Hepatic stellate cell (primary cell): ENCODE measurements at places on chromosomes 16 and 17.

DNA sequence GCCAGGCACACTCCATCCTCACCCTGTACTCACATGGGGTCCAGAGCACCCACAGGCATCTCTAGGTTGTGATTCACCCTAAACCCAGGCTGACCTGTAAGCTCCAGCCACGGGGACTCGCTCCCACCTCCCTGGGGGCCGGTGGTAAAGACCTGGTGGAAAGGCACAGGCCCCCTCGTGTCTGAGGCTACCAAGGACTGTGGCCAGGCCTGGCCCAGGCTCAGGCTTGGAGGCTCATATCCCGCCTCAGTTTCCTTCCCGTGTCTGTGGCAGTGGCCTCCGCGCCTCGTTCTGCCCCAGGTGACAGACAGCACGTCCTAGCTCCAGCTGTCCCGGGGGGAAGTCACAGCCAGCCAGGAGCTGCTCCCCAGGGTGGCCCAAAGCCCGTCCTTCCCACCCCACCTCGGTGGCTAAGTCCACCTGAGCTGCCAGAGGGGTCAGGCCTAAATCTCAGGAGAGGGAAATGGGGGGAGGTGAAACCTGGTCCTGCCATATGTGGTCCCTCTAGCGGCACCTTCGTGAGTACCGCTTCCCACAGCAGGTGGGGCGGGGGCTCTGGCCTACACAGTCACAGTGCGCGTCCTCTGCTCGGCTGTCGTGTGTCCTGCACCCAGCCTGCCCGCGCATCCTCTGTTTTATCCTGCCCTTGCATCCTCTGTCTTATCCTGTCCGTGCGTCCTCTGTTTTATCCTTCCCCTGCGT, 12.6 kb downstream of the CDH15 start:
- no peak for DNase-seq

GRCh38 chr16:26026709-26027450, 335.1 kb downstream of the HS3ST4 start:
- DNase-seq: no peak

GRCh38 chr17:7410634-7411426, 3.2 kb downstream of the NLGN2 start:
- DNase-seq: no peak

DNA sequence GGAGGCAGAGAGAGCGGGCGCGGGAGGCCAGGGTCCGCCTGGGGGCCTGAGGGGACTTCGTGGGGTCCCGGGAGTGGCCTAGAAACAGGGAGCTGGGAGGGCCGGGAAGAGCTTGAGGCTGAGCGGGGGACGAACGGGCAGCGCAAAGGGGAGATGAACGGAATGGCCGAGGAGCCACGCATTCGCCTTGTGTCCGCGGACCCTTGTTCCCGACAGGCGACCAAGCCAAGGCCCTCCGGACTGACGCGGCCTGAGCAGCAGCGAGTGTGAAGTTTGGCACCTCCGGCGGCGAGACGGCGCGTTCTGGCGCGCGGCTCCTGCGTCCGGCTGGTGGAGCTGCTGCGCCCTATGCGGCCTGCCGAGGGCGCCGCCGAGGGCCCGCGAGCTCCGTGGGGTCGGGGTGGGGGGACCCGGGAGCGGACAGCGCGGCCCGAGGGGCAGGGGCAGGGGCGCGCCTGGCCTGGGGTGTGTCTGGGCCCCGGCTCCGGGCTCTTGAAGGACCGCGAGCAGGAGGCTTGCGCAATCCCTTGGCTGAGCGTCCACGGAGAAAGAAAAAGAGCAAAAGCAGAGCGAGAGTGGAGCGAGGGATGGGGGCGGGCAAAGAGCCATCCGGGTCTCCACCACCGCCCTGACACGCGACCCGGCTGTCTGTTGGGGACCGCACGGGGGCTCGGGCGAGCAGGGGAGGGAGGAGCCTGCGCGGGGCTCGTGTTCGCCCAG, 1.2 kb upstream of the CBX4 start:
- DNase-seq: no peak

DNA sequence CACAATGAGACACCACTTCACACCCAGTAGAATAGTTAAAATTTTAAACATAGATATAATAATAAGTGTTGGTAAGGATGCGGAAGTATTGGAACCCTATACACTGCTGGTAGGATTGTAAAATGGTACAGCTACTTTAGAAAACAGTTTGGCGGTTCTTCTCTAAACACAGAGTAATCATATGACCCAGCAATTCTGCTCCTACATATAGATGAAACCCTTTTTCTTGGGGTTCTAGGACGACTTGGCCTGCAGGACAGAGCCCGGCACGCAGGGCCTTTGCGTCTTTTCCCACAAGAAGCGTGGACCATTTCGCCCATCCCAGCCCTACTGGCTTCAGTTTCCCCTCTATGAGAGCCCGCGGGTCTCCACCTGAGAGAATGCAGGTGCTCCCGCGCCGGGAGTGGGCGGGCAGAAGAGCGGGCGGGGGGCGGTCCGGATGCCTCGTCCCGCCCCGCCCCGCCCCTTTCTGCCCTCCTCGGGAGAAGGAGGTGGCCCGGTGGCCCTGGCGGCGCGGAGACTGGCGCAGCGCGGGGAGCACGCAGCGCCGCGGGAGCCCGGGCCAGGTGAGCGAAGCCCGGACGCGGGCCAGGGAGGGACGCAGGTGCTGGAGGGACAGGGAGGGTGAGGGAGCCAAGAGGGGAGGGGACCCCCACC, at the start of gene SDR42E2:
Gene SDR42E2, plus strand, starts transcription at position 508 of the 657 bp plus-strand sequence. CDS start 3,077 bp downstream, outside the sequence.
- no peak for DNase-seq

DNA sequence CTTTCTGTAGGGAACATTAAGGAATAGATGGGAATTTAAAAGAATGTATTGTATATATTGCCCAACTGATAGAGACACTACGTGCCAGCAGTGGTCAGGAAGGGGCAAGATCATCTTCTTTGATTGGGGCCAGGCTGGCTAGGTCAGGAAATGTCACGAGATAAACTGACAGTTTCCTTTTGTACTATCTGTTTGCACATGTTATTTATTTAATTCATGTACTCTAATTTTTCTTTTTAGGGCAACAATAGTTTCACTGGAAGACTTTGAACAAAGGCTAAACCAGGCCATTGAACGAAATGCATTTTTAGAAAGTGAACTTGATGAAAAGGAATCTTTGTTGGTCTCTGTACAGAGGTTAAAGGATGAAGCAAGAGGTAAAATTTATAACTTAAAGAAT, 12.6 kb downstream of the NDEL1 start:
- no peak for DNase-seq

GRCh38 chr17:51907041-51907440, 251.5 kb downstream of the CA10 start:
- DNase-seq: no peak

DNA sequence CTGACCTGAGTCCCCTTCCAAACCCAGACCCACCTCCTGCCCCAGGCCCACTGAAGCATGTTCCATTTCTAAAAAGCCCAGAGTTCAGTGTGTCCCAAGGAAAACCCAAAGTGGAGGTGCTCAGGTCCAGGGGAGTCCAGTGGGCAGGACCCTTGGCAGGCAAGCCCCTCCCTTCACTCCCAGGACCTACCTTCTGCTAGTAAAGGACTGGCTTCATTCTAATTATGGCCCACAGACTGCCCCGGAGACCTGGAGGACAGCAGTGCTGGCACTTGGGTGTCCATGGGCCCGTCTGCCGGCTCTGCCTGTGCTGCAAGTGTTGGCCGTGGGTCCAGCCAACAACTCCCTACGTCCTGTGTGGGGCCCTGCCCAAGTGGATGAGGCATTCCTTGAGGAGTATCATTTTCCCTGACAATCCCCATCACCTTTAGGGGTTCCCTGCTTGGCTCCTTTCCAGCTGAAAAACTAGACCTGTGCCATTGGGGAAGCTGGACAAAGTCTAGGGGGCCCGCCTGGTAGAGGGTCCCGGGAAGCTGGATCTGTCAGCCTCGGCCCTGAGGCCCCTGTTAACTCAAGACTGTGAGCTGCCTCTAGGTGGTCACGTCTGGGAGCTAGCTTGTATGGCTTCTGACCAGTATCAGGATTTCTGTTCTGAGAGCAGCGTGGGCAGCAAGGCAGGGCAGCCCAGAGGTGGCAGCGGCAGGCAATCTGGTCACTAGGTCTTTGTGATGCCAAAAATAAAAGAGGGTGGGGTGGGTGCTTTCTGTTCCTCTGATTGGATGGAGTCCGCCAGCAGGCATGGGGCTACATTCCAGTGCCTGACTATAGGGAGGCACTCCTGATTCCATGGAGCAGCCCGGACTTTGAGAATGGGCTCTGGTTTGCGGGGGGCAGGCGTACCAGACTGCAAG, 8.2 kb downstream of the CBX2 start:
- DNase-seq: no peak
